ENCODE measurements at places on chromosomes 16 and 17.

DNA sequence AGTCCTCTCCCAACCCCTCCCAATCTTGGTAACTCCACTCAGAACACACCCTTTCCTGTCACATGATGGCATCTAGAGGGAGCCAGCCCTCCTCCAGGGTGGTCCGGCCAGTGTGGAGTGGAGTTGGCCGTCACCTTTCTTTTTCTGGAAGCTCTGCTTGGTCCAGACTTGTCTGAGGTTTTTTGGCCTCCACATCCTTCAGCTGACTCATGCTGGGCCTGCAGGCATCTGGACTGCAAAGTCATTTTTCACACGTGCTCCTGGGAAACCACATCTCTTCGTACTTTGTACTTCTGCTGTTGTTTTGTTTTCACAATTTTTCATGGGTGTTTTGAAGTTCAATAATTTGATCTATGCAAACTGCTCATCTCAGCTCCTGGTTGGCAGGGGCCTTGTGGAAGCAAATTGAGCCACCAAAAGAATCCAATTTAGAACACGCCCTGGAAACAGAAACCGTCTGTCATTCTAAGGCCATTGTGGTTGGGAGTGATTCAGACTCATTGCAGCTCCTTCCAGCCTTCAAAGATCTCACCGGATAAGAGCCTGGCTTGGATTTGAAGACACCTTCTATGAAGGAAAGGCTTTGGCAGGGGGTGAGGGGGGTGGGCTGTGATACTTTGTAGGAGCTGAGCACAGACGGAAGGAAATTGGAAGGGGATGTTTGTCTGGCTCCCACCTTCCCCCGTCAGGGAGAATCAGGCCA, 42.4 kb upstream of the NF1 start:
- no peak for DNase-seq

GRCh38 chr17:35372846-35373533, 431 bp downstream of the SLFN11 start:
- DNase-seq: no peak

GRCh38 chr17:40323391-40324381, 14.7 kb downstream of the RARA start:
- DNase-seq: peak; percentile 70

GRCh38 chr17:45646288-45646988, 137.7 kb upstream of the CRHR1 start:
- no peak for DNase-seq

- DNase-seq: no peak
Measured at GRCh38 chr17:1091190-1091534, 88.6 kb downstream of the ABR start.

DNA sequence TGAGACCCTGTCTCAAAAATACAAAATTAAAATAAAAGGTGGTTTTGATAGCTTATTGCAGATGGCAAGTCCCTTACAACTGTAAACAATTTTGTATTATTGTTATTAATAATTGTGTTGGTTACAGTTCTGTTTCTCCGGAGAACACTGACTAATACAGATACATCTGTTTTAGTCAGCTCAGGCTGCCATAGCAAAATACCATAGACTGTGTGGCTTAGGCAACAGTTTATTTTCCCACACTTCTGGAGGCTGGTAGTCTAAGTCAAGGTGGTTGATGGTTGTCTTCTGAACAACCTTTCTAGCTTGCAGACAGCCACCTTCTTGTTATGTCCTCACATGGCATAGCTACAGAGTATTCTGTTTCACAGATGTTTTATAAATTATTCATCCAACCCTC, 14.2 kb upstream of the IL21R start:
- no peak for DNase-seq

DNA sequence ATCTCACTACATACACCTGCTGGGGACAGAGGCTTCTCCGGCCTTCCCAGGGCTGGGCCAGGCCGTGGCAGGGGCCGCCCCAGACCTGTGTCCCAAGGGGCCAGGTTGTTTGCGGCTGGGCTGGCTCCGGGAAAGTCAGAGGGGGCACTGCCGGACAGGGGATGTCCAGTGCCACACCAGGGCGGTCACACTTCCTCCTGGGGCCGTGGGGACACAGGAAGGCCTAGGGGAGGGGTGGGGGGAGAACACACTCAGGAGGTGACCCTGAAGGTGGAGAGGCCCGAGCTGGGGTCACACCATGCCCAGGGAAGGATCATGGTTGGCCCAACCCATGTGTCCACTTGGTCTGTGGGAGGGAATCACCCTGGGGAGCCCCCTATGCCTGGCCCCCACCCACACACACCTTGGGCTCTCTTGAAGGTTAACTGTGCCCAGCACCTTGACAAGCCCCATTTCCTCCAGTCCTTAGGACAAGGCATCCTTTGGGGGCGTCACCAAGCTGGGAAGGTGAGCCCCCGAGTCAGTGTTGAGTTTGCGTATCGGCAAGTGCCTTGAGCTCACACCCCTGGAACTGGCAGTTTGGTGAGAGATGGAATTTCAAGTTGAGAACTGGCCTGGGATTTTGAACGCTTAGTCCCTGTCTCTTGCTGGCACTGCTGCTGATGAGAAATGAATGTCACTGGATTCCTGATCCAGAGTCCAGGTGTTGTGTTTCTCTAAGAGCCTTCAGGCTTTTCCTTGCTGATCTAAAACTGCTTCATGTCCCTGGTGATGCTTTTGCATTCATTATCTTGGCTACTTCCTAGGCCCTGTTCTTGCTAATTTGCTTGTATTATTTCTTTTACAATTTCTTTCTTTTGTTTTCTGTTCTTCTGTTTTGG, 7.7 kb upstream of the ACTG1 start:
- no peak for DNase-seq

GRCh38 chr17:20010099-20010863, 1.1 kb downstream of the SPECC1 start:
- no peak for DNase-seq

- no peak for DNase-seq
Measured at GRCh38 chr17:72587773-72588511, 467.1 kb downstream of the SOX9 start.

DNA sequence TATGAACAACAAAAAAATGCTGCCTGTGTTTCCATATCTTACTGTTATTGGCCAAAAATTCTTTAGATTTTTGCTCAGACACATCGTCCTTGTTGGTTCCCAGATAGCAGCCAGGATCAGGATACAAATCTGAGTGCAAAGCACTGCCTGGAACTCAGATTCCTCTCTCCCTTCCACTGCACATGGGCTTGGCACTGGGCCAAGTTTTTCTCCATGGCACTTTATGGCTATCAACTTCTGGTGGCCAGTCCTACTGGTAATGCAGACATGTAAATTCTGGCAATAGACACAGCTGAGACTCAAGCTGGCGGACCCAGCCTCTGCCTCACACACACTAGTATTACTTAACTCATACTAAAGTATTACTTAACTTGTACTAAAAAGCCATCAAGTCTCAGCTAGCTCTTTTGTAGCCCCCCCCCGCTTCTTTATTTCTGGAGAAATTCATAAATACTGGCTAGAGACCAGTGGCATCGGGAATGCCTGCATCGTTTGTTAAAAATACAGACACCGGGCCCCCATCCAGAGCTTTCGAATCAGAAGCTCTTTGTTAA, 181.2 kb upstream of the COX10 start:
- no peak for DNase-seq

DNA sequence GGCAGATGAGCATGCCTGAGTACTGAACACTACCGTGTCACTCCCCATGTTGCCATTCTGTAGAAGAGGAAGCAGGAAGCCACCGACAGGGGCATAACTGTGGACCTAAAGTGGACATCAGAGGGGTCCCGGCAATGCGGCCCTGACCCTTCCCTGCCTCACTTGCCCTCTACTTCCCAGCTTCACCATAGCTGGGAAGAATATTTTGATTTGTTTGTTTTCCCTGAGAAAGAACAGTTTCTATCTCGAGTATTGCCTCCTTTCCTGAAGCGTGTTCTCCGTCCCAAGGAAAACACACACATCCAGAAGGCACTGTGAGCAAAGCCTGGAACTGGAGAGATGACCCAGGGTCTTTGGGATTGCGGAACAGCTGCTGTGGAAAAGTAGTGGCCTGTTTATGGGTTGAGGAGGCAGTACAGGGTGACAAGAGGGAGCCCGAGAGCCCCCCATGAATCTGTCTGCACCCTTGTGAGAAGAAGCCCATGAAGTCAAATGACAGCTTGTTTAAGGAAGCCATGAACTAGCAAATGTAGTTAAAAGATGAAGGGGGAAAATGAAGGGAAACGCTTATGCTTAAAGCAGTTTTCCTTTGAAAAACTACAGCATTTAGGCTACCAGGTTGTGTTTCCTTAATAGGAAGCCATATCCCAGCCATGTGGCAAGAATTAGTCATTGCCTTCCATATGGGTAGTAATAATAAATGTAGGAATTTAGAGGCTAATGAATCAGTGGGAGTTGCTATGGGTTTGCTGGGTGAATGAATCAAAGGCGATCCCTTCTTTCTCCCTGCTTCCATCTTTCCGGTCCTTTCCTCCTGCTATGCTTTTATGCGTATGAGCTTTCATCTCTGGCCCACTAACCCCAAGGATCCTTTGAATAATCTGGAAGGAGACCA, 90.0 kb upstream of the TBX2 start:
- DNase-seq: no peak

DNA sequence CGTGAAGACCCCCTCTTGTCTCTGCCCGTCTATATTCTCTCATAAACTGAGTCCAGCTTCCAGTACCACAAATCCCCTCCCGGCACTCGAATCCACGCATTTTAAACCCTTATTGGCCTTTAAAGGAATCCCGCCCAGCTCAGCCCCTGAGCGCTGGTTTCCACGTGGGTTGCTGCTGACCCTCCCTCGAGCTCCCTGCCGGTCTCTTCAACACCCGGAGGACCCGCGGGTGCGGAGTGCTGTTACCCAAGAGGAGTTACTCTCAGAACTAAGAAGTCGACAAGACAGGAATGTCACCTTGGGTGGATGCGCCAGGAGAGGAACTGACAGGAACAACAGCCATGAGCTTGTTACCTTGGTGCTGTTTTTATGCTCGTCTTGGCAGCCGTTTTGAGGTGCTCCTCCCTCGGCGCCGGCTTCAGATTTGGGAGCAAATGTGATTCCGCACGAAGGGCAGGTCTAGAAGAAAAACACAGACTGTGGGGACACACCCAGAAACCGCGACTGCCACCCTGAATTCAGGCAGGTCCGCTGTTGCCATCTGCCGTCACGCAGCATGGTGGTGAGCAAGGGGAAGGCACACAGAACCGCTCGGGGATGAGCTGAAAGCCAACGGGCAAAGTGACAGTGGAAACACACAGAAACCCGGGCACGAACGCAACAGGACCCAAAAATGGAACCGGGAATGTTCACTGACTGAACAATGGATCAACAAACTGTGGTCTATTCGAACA, 112.7 kb upstream of the CREBBP start:
- no peak for DNase-seq

DNA sequence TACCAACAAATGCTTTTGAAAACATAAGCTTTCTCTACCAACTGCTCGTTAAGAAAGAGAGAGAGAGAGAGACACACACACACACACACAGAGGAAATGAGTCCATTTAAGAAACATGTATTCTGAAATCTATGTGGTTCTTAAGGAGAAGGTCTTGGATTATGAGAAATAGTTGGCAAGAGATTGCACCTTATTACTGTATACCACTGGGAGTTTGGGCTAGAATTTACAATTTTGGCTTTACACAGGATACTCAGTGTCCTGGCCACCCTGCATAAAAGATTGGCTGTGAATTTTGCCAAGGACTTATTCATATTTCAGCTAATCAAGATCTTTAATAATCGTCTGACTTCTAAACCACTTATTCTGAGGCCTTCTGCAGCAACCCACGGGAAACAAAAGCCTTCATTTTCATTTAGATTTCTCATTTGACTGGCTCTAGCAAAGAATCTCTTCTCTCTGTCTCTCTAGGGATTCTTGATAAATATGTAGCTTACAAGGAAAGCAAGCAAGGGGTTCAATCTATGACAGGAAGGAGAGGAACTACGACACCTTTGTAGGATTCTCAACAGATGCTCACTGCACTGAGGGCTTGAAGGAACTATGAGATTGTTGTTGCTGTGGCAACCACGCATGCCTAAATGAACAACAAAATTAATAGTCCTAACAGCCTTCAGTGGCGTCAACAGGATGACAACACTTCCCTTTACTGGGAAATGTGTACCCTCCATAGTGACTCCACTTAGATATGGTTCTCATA, 75.3 kb upstream of the GNAO1 start:
- DNase-seq: no peak

GRCh38 chr17:292531-293382, 59.9 kb downstream of the RPH3AL start:
- no peak for DNase-seq

DNA sequence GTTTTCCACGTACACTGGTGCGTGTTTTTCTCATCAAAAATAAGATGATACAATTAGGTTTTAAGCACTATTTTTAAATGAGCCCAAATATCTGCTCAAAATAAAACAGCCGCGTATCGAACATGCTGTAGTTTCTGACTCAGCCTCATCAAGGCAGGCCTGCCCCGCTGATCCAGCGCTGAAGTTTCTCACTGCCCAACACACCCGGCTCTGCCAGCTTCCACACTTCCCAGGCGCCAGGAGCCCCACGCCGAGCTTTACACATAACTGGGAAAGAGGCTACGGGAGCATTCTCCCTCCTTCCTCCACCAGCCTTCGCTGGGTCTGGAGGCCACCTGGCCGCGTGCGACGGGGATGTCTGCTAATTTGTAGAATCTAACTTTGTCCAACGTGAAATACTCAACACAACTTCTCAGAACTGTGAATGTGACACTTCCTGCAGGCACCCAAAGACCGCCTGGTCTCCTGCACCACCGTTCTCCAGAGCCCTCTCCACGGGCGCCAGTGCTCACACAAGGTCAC, 42.1 kb downstream of the MAP1LC3B start:
- DNase-seq: no peak

- DNase-seq: no peak
Measured at GRCh38 chr17:43822570-43823190, 10.3 kb downstream of the MPP3 start.

- DNase-seq: no peak
Measured at GRCh38 chr16:85527767-85528297, 85.3 kb upstream of the GSE1 start.

DNA sequence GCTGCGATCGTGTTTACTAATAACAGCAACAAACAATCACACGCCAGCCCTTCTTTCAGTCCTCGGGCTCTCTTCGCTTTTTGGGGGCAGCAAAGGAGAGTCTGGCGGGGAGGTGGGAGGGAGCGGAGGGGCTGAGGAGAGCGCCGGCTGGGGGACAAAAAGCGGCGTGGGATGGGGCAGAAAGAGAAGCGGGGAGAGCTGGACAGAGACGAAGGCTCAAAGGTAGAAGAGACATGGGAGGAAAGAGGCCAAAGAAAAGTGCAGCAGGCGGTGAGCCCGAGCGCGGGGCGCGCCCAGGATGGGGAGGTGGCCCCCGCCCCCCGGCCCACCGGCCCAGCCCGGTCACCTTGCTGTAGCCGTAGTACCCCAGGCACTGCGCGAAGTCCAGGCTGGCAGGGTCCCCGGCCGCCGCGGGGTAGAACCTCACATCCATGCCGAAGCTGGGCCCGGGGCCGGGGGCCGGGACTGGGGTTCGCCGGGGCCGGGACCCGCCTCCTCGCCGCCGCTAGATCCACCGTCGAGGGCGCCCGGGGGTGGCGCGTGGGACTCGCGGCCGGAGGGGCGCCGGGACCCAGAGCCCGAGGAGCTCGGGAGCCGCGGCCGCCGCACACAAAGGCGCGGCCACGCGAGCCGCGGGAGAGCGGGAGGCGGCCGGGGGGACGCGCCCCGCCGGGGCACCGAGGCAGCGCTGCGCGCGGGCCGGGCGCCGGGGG, 496 bp downstream of the TOX3 start:
- DNase-seq: no peak
